ENCODE measurements at places on chromosomes 1 and 21. TPM values are rescaled to one million over a fixed set of nuclear protein-coding genes. Genes with fewer than 3 reads are reported as not detected.

DNA sequence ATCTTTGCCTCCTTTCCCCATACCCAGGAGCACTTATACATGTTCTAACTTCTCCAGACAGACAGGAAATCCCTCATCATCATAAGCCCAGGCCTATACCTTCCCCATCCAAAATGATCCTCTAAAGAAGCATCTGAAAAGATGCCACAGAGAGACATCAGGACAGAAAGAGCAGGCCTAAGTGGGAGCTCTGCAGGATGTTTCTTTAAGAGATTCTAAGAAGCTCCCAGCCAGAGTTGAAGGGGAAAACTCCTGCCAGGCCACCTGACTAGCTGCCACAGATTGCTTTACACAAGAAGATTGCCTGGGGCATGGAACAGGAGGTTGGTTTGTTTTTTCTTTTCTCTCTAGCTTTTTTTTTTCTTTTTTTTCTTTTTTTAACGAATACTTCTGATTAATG is 275.8 kb downstream of the VAV3 start:
- no peak for DNase-seq
- no peaks in the 10 kb centered on the region for H3K4me1 ChIP-seq
- peak overlapping the region; percentile 30 for H3K27ac ChIP-seq
- H3K4me3 ChIP-seq = no peak overlapping the region
- H3K36me3 ChIP-seq = no peaks in the 10 kb centered on the region
- no peaks in the 10 kb centered on the region for H3K27me3 ChIP-seq

GRCh38 chr1:245045087-245045881 is 109.5 kb upstream of the KIF26B start:
- H3K4me1 ChIP-seq = no peaks in the 10 kb centered on the region
- no peaks in the 10 kb centered on the region for H3K36me3 ChIP-seq
- H3K27ac ChIP-seq = no peak overlapping the region
- no peak for DNase-seq
- no peak overlapping the region for H3K4me3 ChIP-seq

GRCh38 chr1:45863218-45863617 is 59.8 kb downstream of the MAST2 start:
- H3K27ac ChIP-seq = no peak overlapping the region
- no peak overlapping the region for H3K4me3 ChIP-seq
- H3K36me3 ChIP-seq = no peaks in the 10 kb centered on the region
- no peak for DNase-seq

DNA sequence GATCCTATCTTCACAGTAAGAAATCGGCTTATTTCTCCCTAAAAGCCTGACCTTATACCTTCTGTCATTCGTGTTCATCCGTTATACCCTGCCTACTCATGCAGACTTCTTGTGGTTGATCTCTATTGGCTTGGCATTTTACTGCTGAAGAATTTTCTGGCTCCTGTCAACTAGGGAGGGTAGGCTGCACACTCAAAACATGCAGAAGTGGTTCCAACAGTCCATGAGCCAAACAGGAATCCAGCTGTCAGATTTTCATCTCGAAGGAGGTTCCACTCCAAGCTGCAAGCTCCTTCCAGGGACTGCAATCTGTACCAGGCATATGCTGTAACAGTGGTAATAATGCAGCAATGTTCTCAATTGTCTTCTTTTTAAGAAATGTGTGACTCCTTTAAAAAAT is 10.1 kb downstream of the DNAJC11 start:
- no peak for DNase-seq
- no peak overlapping the region for H3K27ac ChIP-seq
- H3K4me1 ChIP-seq = no peaks in the 10 kb centered on the region
- no peaks in the 10 kb centered on the region for H3K27me3 ChIP-seq

DNA sequence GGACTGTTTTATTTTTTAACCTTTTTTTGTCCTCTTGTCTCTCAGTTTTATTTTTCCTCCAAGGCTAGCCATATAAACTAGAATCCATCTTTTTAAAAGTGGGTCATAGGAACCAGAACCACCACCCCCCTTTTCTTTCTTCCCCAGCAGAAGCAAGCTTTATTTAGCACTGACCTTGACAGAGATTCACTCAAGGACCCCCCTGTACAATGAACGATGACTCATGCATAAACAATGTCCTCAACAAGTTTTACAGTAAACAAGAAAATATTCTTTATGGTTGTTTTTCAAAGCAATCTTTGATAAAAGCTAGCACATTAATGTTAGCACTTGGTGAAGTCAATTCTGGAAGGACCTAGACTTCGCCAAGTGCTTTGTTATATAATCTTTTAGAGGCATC is 14.1 kb downstream of the PKN2 start:
- no peaks in the 10 kb centered on the region for H3K4me1 ChIP-seq
- no peak for DNase-seq
- no peaks in the 10 kb centered on the region for H3K27me3 ChIP-seq
- no peak overlapping the region for H3K27ac ChIP-seq

DNA sequence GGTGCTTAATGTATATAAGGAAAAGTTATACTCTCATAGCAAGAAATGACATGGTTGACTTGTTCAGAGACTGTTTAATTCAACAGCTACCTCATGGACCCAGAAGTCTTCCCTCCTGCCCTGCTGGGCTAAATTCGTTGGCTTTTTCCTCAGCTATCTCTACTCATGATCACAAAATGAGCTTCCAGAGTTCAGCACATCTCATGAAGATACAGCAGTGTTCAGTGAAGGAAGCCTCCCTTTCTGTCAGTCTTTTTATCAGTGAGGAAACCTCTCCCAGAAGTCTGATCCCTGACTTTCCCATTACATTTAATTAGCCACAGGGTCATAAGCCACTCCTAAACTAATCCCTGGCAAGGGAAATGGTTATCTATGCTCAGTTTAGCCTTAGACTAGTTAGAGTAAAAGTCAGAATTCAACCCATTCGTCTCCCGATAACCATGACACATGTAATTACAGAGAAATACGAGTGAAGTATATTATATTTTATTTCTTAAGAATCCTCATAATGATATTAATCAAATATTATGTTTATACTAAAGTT is 97.5 kb downstream of the DENND1B start:
- no peak overlapping the region for H3K27ac ChIP-seq
- DNase-seq = no peak

DNA sequence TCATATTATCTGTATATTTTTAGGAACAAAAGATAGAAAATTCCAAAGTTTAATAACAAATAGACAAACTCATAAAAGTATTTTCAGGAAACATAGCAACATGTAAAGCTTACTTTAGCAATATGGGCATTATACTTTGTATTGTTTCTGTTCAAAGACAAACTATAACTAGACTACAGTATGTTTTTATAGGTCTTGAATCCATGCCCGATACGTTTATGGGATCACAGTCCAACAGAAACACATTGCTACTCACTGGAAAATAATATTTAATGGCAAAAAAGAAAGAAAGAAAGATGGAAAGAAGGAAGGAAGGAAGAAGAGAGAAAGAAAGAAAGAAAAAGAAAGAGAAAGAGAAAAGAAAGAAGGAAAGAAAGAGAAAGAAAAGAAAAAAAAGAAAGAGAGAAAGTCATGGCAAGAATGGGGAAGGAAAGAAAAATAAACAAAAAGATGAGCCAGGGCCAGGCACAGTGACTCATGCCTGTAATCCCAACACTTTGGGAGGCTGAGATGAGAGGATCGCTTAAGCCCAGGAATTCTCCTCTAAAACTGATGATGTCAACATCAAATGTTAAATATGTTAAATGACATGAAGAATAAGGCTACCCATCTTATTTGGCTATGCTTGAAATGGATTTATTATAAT is 32.7 kb downstream of the TM2D1 start:
- peak overlapping the region; percentile 24 for H3K27ac ChIP-seq
- no peaks in the 10 kb centered on the region for H3K36me3 ChIP-seq
- no peaks in the 10 kb centered on the region for H3K27me3 ChIP-seq
- no peak overlapping the region for H3K4me3 ChIP-seq
- DNase-seq = no peak
- H3K4me1 ChIP-seq = no peaks in the 10 kb centered on the region

- no peaks in the 10 kb centered on the region for H3K36me3 ChIP-seq
- no peaks in the 10 kb centered on the region for H3K4me1 ChIP-seq
- no peak overlapping the region for H3K27ac ChIP-seq
- DNase-seq = no peak
- no peaks in the 10 kb centered on the region for H3K27me3 ChIP-seq
Observed at GRCh38 chr1:7644961-7645750, 125.9 kb upstream of the VAMP3 start.

DNA sequence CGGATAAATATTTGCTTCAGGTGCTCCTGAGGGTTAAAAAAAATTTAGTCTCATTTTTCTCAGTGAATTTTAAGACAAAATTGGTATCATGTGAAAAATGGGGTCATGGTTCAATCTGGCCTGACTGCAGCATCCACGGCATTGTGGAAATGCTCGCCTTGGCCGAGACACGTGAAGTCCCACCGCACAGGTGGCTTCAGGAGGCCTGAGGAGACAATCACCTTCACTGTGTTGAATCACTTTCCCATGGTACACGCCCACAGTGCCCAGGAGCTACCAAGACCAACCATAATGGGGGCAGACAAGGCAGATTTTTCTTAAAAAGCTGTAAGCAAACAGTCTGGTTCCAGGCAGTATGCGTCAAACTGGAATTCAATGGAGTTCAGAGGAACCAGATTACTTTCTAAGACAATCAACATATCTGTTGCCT is 11.0 kb upstream of the CPLANE2 start:
- peaks cover 28% of the 10 kb centered on the region for H3K4me1 ChIP-seq
- no peak for DNase-seq
- H3K27ac ChIP-seq = peak overlapping the region; percentile 90
- H3K4me3 ChIP-seq = no peak overlapping the region

GRCh38 chr1:93905051-93905450 is 4.2 kb downstream of the GCLM start:
- no peak overlapping the region for H3K27ac ChIP-seq
- H3K27me3 ChIP-seq = no peaks in the 10 kb centered on the region
- no peak for DNase-seq
- no peaks in the 10 kb centered on the region for H3K36me3 ChIP-seq

- no peak overlapping the region for H3K4me3 ChIP-seq
- no peaks in the 10 kb centered on the region for H3K27me3 ChIP-seq
- H3K27ac ChIP-seq = peak overlapping the region; percentile 76
- DNase-seq = no peak
Observed at GRCh38 chr1:59018860-59019259, 235.0 kb upstream of the JUN start.

GRCh38 chr1:57473448-57473847 is 49.6 kb upstream of the DAB1 start:
- H3K27me3 ChIP-seq = no peaks in the 10 kb centered on the region
- H3K36me3 ChIP-seq = no peaks in the 10 kb centered on the region
- DNase-seq = no peak
- H3K4me3 ChIP-seq = no peak overlapping the region
- no peaks in the 10 kb centered on the region for H3K4me1 ChIP-seq

The EPHA2 gene
- 2.4 TPM for total RNA-seq

The LHX8 gene
- total RNA-seq = 0.48 TPM

The WNT2B gene
- 7.2 TPM for total RNA-seq
